ENCODE measurements at places on chromosomes 6 and 20. TPM values are rescaled to one million over a fixed set of nuclear protein-coding genes. Genes with fewer than 3 reads are reported as not detected.

DNA sequence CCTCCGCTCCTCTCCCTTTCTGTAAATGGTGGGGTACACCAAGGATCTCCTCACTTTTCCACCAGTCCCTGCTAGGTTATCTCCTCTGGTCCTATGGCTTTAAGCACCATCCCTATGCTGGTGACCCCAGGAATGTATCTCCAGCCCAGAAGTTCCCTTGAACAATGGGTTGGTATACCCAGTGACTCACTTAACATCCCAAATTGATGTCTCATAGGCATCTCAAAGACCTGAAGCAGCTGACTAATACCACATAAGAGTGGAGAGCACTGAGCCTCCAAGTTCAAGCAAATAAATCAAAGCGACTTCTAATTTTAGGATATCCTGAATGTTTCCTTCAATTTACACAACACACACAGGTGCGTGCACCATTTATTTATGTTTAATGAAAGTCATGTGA lies 48.3 kb downstream of the ADGRF1 start:
- no peak for DNase-seq

DNA sequence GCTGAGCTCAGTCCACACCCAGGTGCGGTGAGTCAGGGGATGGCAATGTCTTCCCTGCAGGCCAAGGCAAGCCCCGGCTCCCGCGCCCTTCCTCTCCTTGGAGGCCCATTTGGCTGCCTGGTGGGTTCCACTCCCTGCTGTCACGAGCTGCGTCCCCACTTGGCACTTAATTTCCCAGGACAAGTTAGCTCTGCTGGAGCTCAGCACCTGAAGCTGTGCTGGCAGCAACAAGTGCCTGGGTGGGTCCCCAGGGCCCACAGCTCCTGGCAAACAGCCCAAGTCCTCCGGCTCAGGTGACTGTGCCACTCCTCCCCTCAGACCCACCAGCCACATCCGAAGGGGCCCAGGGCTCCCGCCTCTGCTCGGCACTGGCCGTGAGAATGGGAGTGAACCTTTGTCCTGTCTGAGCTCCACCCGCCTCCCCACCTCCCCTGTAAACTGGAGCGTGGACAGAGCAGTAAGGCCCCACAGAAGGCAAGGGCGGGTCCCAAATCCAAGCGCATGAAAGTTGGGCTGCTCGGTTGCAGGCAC lies 16.9 kb downstream of the LAMA5 start:
- DNase-seq, result peak; percentile 87

The NOX3 gene
- total RNA-seq, result not detected

GRCh38 chr6:123150076-123150475 lies 154.0 kb downstream of the CLVS2 start:
- DNase-seq, result no peak

GRCh38 chr6:119348096-119348747 lies 1.3 kb downstream of the MAN1A1 start:
- peak; percentile 54 for DNase-seq

GRCh38 chr6:39309942-39310531 lies 4.2 kb downstream of the KCNK17 start:
- peak; percentile 85 for DNase-seq

GRCh38 chr6:133408543-133408942 lies 167.4 kb downstream of the EYA4 start:
- DNase-seq, result no peak

Measured in Caco-2 (cell line).